ENCODE measurements at places on chromosomes 2 and 18. TPM values are rescaled to one million over a fixed set of nuclear protein-coding genes. Genes with fewer than 3 reads are reported as not detected.

GRCh38 chr2:1923541-1923940, 179.2 kb upstream of the PXDN start:
- DNase-seq, result peak; percentile 85

DNA sequence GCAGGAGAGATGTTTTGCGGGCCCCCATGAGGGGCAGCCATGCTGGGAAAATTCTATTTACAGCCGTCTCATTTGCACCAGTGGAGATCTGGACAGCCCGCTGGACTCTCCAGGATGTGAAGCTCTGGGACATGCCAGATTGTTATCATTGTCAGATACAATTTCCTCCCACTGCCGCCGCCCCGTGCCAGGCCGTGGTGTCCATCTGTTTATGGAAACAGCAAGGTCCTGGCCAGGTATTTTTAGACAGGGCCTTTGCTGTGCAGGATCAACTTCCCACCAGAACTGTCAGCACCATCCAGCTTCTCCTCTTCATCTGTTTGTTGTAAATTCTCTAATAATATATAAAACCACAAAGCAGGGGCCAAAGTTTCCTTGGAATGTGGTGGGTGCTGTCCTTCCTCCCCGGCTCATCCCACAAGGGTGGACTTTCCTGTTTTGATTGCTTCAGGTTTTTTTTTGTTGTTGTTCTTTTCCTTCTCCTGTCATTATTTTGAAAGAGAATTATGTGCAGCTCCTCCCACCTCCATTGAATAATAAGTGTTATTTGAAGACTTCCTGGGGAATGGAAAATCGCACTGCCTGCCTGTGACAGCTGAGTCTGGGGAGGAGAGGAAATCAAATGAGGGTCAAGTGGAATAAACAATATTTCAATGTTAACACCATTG, 398.1 kb downstream of the TNS1 start:
- DNase-seq, result no peak

- DNase-seq, result no peak
Observed at GRCh38 chr2:29113891-29114321, 1.3 kb upstream of the CLIP4 start.

Gene SLC5A6
- 17.6 TPM for polyA plus RNA-seq

Gene ERBB4
- 13.8 TPM for polyA plus RNA-seq

Measured in muscle of arm (tissue), 14 donors.